ENCODE measurements at places on chromosomes 6 and 20.

- no peak for DNase-seq
These were observed 4.2 kb downstream of the CD2AP start for GRCh38 chr6:47481806-47482205.

DNA sequence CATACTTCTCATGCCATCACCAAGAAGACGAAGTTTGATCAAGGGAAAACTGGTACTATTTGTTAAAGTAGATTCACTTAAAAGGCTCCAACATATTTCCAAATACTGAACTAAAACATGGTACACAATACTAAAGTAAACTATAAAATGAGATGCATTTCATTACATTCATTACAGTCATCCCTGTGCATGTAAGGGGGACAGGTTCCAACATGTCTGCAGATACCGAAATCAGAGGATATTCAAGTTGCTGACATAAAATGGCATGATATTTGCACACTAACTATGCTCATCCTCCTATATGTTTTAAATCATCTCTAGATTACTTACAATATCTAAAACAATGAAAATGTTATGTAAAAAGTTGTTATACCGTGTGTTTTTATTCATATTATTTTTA, 893.9 kb upstream of the MANEA start:
- DNase-seq = peak; percentile 58

GRCh38 chr6:6993503-6994237, 114.1 kb upstream of the RREB1 start:
- DNase-seq = no peak

DNA sequence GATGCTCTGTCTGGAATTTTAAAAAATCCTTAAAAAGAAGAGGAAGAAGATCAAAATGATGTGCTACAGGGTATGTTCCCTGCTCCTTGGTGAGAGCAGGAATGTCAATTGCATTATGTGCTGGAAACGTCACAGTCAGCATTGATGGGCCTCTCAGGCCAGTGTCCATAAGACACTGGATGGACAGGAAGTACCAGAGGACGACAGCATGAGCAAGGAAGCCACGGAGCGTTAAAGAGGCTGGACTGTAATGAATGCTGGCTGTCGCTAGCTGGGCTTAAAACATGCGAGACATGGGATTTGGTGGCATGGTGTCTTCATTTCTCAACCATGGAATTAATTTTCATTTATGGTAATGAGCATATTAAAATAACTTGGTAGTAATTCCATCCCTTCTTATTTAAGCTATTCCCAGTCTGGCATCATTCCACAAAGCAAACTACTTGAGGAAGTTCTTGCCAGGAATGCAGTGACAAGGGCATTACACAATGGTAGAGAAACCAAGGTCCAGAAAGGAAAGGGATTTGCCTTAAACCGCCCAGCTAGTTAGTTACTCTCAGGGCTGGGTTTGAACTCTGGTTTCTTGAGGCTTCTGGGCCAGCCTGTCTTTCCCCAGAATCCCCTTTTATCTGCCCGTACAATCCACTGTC, 166.6 kb upstream of the SOX4 start:
- DNase-seq = no peak

DNA sequence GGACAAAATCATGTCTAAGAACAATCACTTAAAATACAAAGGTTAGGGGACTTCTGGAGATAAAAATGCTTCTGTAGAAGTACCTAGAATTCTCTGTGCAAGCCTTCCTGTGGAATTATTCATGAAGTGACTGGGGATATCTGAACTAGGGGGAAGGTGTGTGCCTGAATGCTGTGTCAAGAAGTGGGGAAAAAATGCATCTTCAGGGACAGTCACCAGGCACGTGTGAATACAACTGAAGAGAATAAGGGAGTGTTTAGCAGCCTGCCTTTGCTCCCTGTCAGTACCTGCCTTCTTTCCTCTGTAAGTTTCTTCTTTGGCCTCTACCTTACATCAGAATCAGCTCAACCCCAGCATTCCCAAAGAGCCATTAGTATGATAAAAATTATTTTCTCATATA, 201.0 kb downstream of the ASCC3 start:
- DNase-seq = no peak

- no peak for DNase-seq
These were observed 95.4 kb downstream of the MAP3K5 start for GRCh38 chr6:136696783-136697364.

- no peak for DNase-seq
These were observed 76.8 kb downstream of the AKAP7 start for GRCh38 chr6:131212024-131212423.

DNA sequence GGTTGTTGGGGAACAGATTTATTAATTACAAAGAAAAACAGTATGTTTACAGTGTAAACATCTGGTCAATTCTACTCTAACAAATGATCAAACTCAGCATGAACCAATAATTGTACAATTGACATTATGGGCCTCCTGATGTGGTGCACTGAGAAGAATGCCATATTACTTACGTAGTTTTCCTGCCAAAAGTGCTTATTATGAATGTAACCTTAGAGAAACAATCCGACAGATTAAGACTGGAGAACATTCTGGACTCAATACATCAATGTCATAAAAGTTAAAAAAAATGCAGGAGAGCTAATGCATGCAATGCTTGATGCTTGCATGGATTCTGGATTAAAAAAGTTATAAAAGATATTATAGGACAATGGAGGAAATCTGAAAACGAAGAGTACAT, 69.0 kb downstream of the LYRM4 start:
- DNase-seq = no peak

GRCh38 chr20:8318965-8319625, 187.0 kb downstream of the PLCB1 start:
- DNase-seq = no peak

GRCh38 chr6:43645613-43645964, 753 bp downstream of the RSPH9 start:
- DNase-seq = no peak

DNA sequence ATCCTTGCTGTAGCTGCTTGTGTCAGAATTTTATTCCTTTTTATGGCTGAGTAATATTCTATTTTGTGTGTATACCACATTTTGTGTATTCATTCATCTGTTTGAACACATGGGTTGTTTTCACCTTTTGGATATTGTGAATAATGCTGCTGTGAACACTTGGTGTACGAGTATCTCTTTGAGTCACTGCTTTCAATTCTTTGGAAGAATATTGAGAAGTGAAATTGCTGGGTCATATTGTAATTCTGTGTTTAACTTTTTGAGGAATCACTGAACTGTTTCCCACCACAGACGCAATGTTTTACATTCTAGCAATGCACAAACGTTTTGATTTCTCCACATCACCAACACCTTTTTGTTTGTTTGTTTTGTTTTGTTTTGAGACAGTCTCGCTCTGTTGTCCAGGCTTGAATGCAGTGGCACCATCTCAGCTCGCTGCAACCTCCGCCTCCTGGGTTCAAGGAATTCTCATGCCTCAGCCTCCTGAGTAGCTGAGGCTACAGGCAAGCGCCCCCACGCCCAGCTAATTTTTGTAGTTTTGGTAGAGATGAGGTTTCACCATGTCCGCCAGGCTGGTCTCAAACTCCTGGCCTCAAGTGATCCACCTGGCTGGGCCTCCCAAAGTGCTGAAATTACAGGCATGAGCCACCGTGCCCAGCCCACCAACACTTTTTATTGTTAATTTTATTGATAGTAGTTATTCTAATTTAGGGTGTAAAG, 21.7 kb downstream of the CPXM1 start:
- no peak for DNase-seq

DNA sequence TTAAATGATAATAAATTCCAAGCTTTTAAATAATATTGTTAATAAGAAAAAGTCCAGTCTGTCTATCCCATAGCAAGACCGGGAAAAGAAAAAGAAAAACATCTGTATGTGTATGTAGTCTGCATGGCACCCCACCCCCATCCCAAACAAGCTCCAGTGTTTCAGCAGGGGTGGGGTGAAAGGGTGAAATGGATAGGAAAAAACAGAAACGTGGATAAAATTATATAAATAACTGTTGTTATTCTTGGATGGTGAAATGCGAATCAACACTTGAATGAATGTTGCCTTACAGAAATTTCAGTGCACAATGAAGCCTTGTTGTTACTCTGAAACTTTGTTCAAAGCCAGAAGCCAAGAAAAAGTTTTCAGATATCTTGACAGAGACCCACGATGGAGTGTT, 31.4 kb downstream of the HAO1 start:
- no peak for DNase-seq

GRCh38 chr6:134880487-134881190, 69.3 kb downstream of the ALDH8A1 start:
- DNase-seq = no peak

DNA sequence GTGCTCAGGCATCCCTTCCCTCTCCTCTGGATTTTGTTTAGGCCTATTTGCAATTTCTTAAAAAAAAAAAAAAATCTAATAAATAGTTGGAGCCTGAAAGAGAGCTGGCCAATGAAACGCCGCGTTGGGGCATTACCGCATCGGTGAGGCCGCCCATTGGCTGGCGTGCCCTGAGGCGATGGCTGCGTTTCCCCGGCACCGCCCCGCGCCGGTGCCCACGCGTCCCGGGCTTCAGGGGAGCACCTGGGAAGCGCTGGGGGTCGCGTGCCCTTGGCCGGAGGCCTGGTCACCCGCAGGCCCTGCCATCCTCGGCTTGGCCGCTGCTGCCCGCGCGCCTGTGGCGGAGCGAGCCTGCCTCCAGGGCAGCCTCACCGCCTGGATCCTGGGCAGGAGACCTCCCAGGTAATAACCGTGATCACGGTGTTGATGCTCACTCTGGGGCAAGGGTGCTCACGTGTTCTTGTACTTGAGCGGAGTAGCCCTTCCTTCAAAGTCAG, 155.4 kb downstream of the NRN1 start:
- DNase-seq = peak; percentile 84

- DNase-seq = peak; percentile 83
These were observed 35.4 kb downstream of the MDFI start for GRCh38 chr6:41673704-41674000.

DNA sequence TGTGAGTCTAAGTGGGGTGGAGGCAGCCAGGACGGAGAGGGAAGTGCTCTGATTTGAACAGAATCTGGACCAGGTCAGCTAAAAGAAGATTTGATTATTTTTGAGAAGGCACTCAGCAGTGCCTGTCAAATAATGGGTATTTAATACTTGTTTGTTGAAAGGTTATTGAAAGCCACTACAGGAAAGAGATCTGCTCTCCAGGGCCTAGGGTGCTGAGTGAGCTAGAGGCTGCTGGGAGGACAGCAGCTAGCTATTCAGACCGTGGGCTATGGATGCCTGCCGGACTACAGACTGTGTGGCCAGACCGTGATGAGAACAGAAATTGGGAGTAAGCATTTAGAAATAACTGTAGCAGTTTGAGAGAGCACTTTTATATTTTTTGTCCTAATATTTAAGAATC, 8.8 kb downstream of the SLC35F1 start:
- DNase-seq = no peak

DNA sequence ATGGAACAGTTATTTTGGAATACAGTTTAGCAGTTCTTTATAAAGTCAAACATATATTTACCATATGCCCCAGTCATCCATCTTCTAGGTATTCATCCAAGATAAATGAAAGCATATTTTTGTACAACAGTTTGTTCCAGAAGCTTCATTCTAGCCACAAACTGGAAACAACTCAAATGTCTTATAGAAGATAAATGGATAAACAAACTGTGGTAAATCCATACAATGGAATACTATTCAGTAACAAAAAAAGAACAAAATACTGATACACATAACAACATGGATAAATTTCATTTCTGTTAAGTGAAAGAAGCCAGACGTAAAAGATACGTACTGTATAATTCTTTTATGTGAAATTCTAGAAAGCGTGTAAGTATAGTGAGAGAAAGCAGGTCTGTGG, 167.0 kb upstream of the AHI1 start:
- DNase-seq = no peak

- DNase-seq = no peak
These were observed 115.7 kb upstream of the PRND start for GRCh38 chr20:4606051-4606450.

DNA sequence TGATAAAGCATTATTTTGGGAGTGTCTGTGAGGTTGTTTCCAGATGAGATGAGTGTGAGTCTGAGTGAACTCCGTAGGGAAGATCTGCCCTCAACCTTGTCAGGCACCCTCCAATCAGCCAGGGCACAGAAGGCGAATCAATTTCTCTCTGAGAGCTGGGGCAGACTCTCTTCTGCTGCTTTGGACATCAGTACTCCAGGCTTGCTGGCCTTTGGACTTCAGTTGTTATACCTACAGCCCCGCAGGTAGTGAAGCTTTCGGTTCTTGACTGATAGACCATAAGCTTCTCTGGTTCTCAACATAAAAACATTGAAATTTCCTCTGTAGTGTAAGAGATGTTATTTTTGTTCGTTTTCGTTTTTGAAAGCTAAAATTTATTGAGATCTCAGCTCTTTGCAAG, 71.4 kb downstream of the MAFB start:
- no peak for DNase-seq

DNA sequence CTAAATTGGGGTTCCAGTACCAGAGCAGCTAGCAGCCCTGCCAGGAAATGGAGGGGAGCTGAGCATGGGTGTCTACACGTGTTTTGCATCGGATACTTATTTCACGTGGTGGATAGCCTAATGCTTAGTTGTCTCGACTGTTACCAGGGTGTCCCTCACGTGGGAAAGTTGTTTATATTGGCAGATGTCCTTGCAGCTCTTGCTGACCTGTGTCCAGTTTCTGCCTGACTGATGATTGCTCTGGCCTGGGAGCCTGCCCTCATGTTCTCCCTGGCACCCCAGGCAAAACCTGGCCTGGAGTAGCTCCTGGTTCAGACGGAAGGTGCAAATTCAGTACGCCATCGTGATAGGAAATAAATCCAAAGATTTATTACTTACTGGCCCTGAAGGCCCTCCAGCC, 11.8 kb upstream of the FERMT1 start:
- DNase-seq = no peak

- DNase-seq = peak; percentile 29
These were observed 68.8 kb downstream of the EYS start for GRCh38 chr6:65638047-65638831.

GRCh38 chr6:72316675-72317380, 305.0 kb upstream of the KCNQ5 start:
- no peak for DNase-seq

GRCh38 chr6:117444600-117444999, 18.9 kb upstream of the ROS1 start:
- no peak for DNase-seq

GRCh38 chr6:109331081-109331480, 51.2 kb downstream of the CD164 start:
- no peak for DNase-seq

DNA sequence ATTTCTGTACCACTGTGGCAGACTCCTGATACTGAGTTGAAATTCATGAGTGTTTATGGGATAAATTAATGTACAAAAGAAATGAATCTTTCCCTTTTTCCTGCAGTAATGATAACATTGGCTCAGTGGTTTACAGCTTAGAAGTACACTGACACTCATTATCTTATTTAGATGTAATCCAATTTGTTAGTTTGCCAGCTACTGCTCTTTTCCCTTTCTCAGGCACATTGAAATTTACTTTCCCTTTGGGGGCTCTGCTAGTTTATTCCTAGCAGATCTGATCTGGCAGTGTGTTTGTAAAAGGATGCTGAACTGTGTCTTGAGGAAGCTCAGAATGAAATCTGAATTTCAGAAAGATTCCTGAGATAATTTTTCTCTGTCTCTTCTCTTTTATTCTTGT, 3.0 kb downstream of the CEP250 start:
- DNase-seq = no peak

DNA sequence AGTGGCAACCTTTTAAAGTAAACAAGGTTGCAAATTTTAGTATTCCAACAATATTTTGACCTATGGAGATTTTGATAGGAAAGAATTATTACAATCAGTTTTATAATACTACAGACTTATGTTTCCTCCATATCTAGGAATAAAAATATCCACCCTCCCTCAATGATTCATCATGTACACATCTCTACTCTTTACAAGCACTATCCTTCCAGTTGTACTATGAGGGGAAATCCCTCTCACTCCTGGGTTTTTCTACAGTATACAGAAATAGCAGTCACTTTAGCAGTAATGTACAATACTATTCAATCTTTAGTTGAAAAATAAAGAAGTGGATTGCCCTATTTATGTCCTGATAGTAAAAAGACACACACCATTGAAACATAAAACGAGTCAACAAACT, 46.3 kb upstream of the SCML4 start:
- DNase-seq = no peak
